ENCODE measurements at places on chromosomes 13 and 19.

DNA sequence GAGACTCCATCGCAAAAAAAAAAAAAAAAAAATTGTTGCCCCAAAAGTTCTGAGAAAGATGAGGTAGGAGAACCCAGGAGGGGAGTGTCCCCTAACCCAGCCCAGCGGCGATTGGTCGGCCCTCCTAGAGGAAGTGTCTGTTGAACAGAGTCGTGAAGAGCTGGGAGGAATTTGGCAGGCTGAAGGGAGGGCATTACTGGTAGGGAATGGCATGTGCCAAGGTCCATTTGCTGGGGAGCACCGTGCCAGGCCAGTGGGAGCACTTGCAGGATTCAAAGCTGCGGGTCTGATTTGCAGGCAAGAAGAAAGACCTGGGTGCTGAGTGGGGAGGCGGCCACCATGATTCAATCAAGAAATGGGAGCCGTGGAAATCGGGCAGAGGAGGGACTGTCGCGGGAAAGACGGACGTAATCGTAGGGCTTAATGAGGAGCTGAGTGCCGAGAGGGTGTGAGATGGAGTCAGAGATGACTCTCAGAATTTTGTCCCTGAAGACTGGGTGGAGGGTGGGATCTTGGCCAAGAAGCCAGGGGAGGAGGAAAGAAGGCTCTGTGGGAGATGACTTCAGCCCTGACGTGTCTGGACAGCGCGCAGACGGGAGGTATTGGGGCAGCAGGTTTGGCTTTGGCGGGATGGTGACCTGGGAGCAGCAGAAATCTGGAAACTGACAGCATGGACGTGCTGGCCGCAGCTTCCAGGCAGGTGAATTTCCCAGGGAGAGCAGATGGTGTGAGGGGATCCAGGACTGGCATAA, 15.4 kb downstream of the CERS4 start:
- no peak for DNase-seq

GRCh38 chr19:18469069-18469846, 31.3 kb upstream of the ISYNA1 start:
- DNase-seq = no peak

GRCh38 chr19:7652061-7652641, 15.2 kb downstream of the STXBP2 start:
- peak; percentile 87 for DNase-seq

GRCh38 chr19:7691497-7691896, 10.4 kb downstream of the FCER2 start:
- no peak for DNase-seq

GRCh38 chr13:32590266-32590665, 4.0 kb downstream of the PDS5B start:
- DNase-seq = no peak

GRCh38 chr19:2477141-2477710, 1.3 kb downstream of the GADD45B start:
- peak; percentile 47 for DNase-seq

GRCh38 chr19:30482956-30483355, 110.8 kb downstream of the ZNF536 start:
- DNase-seq = no peak

GRCh38 chr19:35013041-35013819, 13.1 kb downstream of the GRAMD1A start:
- DNase-seq = peak; percentile 16

Measured in MM.1S (cell line).